Thoracic aorta (tissue), 2 donors: ENCODE measurements at places on chromosomes 12 and 14.

DNA sequence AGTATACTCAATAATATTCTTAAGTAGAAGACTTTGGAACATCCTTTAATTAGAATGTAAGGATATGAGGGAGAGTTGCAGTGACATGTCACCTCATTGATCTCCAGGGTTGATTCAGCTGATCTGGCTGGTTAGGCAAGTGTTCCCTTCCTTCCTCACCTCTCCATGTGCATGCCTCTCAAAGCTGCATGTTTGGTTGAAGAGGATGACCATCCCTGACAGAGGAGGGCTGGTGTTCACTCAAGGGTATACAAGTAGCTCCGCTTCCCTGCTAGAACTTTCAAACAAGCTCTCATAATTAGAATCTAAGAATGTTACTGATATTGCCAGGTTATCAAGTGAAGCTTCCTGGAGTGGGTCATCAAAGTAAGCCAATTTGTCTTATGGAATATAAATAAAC is 341.1 kb upstream of the FLRT2 start:
- DNase-seq = no peak

- DNase-seq = no peak
These were observed 42.3 kb downstream of the BCL11B start for GRCh38 chr14:99229654-99230207.

GRCh38 chr12:3055026-3055703 is 22.0 kb upstream of the TSPAN9 start:
- no peak for DNase-seq

GRCh38 chr12:88638966-88639760 is 58.9 kb upstream of the KITLG start:
- no peak for DNase-seq

GRCh38 chr12:121442028-121442948 is 42.4 kb downstream of the RNF34 start:
- DNase-seq = no peak

DNA sequence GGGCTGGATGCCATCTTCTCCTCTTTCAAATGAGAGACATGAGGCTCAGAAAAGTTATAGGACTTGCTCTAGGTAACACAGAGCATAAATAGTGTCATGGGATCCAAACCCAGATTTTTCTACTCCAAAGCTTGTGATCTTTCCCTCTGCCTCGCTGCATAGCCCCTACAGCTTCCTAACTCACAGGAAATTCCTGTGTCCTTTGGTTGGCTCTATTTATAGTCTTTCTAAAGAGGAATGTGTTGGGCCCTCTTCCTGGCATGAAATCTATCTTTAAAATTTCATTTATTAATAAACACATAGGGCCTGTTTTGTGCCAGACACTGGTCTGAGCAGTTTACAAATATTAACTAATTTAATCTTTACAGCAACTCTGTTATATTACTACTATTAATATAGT is 9.8 kb upstream of the KCNA5 start:
- DNase-seq = no peak

DNA sequence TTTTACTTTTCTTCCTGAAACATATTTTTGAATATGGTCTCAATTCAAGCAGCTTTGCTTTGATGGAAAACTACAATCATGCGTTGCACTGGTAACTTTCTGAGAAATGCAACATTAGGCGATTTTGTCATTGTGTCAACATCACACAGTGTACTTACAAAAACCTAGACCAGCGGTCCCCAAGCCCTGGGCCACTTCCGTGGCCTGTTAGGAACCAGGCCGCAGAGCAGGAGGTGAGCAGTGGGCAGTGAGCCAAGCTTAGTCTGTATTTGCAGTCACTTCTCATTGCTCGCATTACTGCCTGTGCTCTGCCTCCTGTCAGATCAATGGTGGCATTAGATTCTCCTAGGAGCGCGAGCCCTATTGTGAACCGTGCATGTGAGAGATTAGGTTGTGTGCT is 163.7 kb upstream of the NOVA1 start:
- no peak for DNase-seq

DNA sequence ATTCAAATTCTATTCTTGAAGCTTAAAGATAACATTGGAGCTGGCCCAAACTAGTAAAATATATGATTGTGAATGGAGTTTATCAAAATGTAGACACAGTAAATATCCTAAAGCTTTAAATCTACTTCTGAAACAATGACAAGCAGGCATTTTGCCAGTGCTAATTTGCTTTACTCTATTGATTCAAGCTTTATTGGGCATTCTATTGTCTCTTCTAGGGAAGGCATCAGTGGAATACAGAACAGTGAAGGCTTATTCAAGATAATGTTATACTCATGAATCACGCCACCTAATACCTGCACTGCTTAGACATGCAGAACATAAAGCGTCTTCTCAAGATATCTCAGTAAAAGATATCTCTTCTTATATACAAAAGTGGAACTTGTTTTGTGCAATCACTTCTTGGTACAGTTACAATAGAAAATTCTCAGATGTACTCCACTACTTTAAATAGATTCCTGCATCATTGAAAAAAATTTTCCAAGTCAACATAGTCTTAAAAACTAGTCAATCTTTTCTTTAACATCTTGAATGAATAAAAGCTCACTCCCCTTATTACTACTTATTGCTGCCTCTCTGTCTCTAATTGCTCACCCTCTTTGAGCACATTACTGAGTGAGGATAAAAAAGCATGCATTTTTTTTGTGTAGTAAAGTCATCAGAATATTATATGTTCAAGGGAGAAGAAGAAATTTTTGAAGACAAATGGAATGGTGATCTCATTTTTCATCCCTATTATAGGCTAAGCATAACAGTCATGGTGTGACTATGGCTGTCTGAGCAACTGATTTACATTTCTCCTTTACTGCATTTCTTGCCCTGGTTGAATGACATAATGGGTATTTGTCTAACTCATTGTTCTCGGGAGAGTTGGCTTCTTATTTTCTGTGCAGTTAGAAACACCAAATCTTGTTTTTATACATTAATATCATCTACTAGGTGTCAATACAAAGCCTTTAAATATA is 98.0 kb upstream of the E2F7 start:
- no peak for DNase-seq

- no peak for DNase-seq
These were observed 95.6 kb upstream of the NRXN3 start for GRCh38 chr14:78074561-78074960.

DNA sequence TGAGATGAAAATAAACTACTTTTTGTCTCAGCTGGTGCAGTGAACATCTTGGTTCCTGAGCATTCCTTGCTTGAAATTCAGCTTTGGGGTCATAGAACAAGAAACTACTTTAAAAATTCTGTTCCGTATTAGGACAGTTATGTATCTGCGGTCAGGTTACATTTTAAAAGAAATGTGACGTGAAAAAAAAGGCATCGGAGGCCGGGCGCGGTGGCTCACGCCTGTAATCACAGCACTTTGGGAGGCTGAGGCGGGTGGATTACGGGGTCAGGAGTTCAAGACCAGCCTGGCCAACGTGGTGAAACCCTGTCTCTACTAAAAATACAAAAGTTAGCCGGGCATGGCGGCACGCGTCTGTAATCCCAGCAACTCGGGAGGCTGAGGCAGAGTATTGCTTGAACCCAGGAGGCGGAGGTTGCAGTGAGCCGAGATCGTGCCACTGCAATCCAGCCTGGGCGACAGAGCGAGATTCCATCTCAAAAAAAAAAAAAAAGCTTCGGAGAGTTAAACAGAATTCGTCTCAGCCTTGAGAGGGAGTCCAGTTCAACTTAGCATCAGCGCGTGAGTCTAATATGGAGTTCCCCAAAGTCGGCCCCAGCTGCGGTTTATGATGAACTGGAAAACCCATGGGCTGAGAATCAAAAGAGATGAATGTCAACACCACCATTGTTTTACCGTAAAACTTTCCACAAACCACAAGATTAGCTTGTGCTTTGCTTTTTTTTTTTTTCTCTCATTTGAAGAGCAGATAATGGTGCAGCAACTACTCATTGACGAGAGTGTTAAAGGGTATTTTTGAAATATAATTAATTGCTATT is 2.1 kb upstream of the SLC2A13 start:
- DNase-seq = no peak

- no peak for DNase-seq
These were observed 67.8 kb upstream of the LTA4H start for GRCh38 chr12:96103067-96103644.

DNA sequence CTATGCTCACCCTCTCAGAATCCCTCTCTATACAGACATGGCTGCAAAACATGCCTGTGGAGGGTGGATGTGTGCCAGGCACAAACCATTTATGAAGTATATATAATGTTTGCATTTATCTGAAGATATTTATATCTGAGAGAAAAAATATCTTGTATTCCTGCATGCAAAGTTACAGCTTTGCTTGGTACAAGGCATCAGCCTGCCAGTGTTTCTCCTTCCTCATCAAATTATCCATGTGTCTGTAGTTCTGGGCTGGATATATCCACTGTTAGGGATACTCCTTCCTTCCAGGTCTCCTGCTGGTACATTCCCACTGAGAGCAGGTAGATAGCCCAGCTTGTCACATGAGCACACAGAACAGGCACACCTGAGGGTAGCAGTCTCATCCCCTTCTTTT is 12.0 kb downstream of the HOXC4 start:
- no peak for DNase-seq

DNA sequence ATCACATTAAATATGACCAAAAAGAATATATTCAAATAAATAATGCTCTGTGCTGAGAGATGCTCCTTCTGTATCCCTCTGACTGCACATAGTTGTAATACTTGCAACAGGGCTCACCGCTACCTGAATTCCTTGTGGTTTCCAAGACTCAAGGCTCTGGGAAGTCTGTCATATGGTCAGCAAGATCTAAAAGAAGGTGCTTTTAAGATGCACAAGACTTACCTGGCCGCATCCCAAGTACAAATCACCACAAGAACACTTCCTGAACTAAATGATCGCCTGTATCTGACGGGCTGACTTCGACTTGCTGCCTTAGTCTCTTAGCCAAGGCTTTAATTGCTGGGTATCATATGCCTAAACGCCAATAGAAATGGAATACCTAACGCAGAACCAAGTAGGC is 67.2 kb downstream of the HECTD4 start:
- no peak for DNase-seq

- no peak for DNase-seq
These were observed 54.2 kb downstream of the DIP2B start for GRCh38 chr12:50558970-50559369.

- no peak for DNase-seq
These were observed 68.0 kb downstream of the PTPRR start for GRCh38 chr12:70852416-70853150.

GRCh38 chr14:56797569-56798446 is 12.5 kb downstream of the OTX2 start:
- DNase-seq = no peak

GRCh38 chr12:131218923-131219669 is 265.4 kb downstream of the ADGRD1 start:
- no peak for DNase-seq

- DNase-seq = no peak
These were observed 57.8 kb upstream of the ZDHHC17 start for GRCh38 chr12:76706101-76706500.

DNA sequence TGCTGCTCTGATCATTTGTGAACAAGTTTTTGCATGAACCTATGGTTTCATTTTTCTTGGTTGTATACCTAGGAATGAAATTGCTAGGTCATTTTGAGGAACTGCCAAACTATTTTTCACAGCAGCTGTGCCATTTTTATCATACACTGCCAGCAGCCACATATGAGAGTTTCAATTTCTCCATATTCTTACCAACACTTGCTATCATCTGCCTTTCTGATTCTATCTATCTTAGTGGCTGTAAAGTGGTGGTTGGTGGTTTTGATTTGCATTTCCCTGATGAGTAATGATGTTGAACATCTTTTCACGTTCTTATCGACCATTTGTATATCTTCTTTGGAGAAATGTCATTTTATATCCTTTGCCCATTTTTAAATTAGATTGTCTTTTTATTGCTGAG is 146.1 kb downstream of the C12orf75 start:
- DNase-seq = no peak

- DNase-seq = no peak
These were observed 7.9 kb downstream of the NKX2-1 start for GRCh38 chr14:36511981-36512584.

GRCh38 chr12:106981788-106982187 is 5.2 kb downstream of the MTERF2 start:
- no peak for DNase-seq

- DNase-seq = no peak
These were observed 148.9 kb downstream of the SUDS3 start for GRCh38 chr12:118525216-118525615.

DNA sequence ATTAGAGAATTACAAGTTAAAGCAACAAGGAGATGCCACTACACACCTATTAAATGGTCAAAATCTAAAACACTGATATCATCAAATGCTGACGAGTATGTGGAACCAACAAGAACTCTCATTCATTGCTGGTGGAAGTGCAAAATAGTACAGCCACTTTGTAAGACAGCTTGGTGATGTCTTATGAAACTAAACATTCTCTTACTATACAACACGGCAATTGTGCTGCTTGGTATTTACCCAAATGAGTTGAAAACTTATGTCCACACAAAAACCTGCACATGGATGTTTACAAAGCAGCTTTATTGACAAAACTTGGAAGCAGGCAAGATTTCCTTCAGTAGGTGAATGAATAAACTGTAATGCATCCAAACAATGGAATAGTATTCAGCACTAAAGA is 3.2 kb downstream of the TMBIM4 start:
- no peak for DNase-seq

DNA sequence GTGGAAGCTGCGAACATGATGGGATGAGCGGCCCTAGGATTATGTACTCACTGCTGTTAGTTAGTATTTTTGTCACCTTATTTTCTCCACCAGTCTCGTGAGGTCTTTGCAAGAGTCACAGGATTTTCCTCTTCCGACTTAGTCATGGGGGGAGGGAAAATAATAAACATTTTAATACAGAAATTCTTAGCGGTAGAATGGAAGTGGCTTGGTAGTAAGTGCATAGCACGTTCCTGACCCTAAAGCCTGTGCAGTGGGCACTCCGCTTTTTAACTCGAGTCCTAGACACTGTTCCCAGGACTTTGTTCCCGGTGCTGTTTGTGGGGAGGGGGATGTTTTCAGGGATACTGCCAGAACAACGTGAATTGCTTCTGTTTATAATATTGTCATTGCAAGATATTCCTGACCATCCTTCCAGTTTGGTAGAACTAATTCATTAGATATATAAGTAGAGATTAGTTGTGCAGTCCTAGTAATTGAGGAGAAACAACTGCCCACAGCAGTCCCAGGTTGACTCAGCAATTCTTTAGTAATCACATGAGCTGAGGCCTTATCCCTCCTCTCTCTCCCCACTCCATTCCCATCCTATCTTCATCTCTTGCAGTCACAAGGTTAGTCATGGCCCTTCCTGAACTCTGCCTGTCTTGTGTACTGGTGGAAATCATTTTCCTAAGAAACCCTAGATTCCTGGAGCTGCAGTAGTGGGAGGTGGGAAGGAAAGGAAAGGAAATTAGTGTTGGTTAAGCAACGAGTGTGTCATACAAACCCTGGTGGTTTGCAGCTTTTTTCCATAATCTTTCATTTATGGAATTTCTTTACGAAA is 799 bp downstream of the SLC38A6 start:
- DNase-seq = no peak

DNA sequence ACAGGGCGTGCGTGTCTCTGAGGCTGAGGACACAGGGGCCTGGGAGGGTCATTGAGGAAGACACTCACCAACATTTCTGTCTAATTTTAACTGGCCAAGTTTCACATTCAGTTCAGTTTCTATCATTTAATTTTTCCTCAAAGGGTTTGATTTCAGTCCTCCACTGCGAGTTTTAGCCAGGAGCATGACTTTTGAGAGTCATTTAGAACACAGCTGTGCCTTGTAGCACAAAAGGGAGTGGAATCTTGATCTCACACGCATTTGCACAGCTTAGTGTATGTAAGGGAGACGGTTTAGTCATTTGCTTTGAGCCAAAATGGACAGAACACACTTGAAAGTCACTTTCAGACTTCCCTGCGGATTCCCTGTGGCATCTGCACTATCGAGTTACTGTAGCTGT is 1090.8 kb downstream of the BCL11B start:
- no peak for DNase-seq

GRCh38 chr14:95098984-95099599 is 58.2 kb downstream of the DICER1 start:
- no peak for DNase-seq
